ENCODE measurements at places on chromosomes 5 and 9.

- no peak for DNase-seq
These were observed 231.8 kb downstream of the DRD1 start for GRCh38 chr5:175211956-175212756.

DNA sequence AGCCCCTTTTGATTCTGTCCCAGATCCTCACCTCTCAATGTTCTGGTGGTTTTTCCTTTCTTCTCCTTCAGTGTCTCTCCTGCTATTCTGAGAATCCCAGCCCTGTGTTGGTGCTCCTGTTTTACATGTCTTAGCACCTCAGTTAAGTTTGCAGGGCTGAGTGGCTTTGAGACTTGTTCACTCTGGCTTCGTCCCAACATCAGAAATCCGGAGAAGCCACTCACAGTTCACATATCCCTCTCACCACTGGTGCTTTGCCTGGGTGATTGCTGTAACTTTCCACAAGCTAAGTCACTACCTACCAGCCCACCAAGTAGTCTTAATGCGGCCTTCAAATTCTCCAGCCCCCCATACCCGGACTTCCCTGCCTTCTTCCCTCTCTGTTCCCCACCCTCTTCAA lies 40.2 kb downstream of the CYFIP2 start:
- DNase-seq: no peak

DNA sequence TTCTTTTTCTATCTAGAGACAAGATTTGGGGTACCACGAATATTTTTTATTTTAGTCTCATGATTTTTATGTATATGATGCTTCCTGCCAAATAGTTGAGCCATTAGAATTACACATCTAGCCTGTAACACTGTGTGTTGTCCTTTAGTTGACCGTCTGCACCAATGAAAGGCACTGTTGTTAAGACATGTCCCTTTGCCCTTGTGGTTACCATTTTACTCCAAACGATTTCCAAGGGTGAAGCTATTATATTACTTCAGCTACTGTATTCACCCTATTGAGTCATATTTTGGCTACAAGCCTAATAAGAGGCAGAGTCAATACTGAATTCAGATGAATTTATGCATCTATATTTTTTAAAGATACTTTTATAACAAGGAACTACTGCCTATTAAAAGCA lies 207.6 kb downstream of the CETN3 start:
- DNase-seq: peak; percentile 6

DNA sequence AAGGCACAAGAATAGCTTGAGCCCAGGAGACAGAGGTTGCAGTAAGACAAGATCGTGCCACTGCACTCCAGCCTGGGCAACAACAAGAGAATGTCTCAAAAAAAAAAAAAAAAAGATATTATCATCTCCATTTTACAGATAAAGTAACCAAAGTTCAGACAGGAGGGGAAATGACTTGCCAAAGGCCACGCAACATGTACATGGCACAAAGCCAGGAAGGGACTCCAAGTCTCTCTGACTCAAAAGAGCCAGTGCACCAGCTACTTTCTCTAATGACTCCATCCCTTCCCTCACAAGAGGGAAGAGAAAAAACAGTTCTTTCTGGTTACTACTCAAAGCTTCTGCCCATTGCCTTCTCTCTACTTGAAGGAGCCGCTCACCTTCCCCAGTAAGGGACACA lies 34.1 kb downstream of the SIL1 start:
- no peak for DNase-seq

GRCh38 chr5:138755084-138755748 lies 2.0 kb downstream of the CTNNA1 start:
- DNase-seq: no peak

GRCh38 chr9:89592213-89592815 lies 12.5 kb upstream of the GADD45G start:
- DNase-seq: no peak

DNA sequence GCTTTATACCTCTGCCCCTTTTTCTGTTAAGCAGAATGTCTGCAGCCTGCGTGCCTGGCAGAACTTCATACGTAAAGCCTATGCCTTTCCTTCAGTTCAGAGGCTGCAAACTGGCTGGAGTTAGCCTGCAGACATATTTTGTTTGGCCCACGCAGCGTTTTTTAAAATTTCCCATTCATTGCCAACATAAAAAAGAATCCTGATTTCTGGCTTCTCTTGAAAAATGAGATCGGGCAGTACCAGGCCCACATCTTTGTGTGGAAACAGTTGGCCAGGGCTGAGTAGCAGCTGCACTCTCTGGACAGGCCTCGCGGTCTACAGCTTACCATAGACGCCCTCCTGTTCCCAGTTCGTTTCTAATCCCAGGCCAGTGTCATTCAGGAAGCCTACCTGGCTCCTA lies 104.4 kb downstream of the SMARCA2 start:
- DNase-seq: no peak

DNA sequence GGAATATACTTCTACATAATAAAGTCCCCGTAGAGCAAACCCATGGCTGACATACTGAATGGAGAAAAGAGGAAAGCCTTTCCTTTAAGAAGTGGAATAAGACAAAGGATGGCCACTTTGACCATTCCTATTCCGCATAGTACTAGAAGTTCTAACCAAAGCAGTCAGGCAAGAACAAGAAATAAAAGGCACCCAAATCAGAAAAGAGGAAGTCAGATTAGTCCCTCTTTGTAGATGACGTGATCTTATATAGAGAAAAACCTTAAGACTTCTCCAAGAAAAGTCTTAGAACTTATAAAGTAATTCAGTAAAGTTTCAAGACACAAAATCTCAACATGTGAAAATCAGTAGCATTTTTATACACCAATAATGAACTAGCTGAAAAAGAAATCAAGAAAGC lies 133.9 kb downstream of the GIN1 start:
- DNase-seq: no peak

- DNase-seq: no peak
These were observed 495.8 kb upstream of the RORB start for GRCh38 chr9:74001382-74001781.

DNA sequence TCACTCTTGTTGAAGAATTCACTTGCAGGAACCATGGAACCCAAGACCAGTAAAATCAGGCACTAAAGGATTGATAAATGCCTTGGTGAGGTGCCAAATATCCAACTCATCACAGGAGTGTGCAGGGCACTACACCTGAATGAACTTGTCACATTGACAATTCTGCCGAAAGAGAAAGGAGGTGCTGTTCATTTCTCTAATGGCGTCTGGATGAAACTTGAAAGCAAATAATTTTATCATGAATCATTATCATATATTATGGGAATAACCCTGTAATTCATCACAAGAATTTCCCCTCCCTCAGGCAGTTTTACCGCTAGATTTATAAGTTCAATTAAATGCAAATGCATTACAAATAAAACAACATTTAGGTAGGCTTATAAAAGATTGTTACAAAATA lies 360.0 kb downstream of the GLIS3 start:
- DNase-seq: no peak

DNA sequence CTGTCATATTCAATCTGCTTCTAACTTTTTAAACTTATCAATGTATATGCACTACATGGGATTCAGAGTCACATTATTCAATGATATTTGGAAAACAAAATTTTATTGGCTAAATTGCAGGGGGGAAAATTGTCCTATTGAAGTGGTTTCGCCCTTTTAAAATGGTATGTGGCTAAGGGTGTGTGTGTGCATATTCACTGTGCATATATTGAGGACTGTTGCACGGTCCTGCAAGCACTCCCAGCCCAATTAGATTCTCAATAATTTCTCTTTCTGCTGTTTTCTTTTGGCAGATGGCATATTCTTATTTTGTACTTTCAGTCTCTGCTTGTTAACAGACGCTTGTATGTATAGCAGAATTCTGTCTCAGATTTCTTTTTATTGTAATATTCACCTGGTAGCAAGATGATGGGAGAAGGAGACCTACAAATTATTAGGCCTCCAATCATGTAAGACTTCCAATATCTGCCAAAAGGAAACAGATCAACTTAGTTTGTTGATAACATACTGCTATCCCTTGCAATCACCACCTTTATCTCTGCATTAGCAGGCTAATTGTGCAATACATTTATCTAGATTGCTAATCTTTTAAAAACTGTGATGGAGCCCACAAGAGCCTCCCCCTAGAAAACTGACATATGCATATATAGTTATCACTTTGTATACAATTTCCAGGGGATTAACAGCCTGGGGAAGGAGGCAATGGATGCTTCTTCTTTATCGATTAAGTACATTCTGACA lies 411.5 kb downstream of the PLK2 start:
- no peak for DNase-seq

DNA sequence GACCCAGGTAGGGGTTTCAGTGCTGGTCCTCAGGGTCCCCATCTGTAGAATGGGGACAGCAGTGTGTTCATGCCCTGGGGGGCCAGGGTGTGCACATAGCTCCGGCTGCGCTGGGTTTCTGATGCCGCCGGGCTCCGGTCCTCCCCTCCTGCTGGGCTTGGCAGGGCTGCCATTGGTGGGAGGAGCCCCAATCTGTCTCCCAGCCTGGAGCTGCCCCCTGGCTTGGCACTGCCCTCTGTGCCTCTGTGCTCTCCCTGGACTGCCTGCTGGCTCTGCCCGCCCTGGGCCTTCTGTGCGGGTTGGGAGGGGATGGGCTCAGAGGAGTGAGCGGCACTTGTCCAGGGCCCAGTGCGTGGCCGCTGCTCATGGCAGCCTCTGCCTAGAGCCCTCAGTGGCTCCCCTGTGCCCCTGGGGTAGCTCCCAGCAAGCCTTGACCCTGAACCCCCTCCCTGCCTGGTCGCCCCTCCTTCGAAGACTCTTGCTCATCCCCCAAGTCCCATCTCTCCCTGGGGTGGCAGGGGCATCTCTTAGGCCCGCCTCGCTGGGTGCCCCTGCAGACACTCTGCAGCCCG lies 35.7 kb downstream of the RXRA start:
- no peak for DNase-seq

DNA sequence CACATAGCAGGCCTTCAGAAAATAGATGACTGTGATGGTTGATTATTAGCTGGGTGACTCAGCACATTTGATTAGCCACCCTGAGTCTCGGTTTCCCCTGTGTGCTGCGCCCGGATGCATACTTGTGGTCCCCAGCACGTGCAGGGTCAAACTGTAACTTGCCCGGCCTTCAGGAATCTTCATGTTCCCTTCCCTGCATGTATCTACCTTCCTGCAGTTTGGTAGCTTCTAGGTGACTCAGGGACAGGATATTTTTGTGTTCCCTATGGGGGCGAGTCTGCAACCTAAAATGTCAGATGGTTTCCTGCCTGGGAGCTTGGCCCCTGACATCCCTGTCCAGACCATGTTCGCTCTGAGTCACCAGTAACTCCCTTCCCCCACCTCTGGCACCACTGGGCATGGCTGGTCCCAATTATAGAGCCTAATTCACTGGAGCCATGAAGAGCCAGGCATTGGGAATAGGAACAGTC lies 13.2 kb downstream of the PTGS1 start:
- no peak for DNase-seq

- DNase-seq: no peak
These were observed 22.6 kb downstream of the OTULIN start for GRCh38 chr5:14687023-14687665.

DNA sequence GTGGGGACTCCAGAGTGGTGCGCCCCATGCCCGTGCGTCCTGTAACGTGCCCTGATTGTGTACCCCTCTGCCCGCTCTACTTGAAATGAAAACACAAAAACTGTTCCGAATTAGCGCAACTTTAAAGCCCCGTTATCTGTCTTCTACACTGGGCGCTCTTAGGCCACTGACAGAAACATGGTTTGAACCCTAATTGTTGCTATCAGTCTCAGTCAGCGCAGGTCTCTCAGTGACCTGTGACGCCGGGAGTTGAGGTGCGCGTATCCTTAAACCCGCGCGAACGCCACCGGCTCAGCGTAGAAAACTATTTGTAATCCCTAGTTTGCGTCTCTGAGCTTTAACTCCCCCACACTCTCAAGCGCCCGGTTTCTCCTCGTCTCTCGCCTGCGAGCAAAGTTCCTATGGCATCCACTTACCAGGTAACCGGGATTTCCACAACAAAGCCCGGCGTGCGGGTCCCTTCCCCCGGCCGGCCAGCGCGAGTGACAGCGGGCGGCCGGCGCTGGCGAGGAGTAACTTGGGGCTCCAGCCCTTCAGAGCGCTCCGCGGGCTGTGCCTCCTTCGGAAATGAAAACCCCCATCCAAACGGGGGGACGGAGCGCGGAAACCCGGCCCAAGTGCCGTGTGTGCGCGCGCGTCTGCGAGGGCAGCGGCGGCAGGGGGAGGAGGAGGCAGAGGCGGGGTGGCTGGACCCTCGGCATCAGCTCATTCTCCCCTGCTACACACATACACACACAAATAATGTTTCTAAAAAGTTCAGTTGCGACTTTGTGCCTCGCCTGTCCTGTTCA lies 668 bp downstream of the GLIS3 start:
- DNase-seq: peak; percentile 55

GRCh38 chr9:124040186-124040931 lies 28.8 kb downstream of the LHX2 start:
- DNase-seq: no peak

DNA sequence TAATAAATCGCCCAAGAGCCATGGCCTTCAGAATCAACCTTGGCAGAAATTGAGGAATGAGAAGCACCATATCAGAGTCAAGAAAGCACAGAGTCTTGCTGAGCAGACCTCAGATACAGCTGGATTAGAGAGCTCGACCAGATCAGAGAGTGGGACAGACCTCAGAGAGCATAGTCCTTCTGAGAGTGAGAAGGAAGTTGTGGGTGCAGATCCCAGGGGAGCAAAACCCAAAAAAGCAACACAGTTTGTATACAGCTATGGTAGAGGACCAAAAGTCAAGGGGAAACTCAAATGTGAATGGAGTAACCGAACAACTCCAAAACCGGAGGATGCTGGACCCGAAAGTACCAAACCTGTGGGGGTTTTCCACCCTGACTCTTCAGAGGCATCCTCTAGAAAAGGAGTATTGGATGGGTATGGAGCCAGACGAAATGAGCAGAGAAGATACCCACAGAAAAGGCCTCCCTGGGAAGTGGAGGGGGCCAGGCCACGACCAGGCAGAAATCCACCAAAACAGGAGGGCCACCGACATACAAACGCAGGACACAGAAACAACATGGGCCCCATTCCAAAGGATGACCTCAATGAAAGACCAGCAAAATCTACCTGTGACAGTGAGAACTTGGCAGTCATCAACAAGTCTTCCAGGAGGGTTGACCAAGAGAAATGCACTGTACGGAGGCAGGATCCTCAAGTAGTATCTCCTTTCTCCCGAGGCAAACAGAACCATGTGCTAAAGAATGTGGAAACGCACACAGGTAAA lies 4.5 kb downstream of the NFX1 start:
- no peak for DNase-seq

DNA sequence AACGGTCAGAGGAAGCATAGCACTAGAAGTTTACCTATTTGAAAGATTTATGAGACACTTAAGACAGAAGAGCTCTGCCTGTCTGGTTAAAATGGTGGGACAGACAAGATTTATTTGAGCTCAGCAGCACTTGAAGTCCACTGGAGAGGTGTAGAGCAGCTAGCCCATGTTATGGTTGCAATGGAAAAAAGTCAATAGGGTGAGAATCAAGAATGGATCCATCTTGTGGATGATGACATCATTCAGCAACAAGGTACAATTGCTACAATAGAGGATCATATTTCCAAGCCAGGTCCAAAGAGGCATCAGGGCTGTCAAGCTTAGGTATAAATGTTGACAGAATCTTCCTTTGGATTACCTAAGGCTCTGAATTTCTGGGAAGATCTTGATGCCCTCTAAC lies 21.1 kb upstream of the ZNF131 start:
- no peak for DNase-seq
